GM13977 (cell line): ENCODE measurements at places on chromosomes 16 and 17.
A peak's percentile ranks its signal among the peaks of the same experiment; 100 is the strongest.

DNA sequence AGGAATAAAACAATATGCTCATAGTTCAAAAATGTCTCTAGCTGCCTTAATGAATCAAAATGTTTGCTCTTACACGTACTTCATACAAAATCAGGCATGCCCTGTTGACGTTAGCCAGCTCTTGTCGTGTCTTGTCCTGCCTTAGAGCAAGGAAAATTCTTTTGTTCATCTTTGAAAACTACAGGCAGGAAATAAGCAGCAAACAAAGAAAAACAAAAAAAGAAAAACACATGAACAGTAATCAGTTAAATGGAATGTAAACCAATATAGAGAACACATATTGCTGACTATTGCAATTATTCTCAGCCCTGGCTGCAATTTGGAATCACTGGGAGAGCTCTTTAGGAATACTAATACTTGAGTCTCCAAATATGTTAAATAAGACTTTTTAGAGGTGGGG, 1.7 kb downstream of the CAPNS2 start:
- DNase-seq: no peak

GRCh38 chr17:2898255-2898926, 102.2 kb downstream of the RAP1GAP2 start:
- no peak for DNase-seq

DNA sequence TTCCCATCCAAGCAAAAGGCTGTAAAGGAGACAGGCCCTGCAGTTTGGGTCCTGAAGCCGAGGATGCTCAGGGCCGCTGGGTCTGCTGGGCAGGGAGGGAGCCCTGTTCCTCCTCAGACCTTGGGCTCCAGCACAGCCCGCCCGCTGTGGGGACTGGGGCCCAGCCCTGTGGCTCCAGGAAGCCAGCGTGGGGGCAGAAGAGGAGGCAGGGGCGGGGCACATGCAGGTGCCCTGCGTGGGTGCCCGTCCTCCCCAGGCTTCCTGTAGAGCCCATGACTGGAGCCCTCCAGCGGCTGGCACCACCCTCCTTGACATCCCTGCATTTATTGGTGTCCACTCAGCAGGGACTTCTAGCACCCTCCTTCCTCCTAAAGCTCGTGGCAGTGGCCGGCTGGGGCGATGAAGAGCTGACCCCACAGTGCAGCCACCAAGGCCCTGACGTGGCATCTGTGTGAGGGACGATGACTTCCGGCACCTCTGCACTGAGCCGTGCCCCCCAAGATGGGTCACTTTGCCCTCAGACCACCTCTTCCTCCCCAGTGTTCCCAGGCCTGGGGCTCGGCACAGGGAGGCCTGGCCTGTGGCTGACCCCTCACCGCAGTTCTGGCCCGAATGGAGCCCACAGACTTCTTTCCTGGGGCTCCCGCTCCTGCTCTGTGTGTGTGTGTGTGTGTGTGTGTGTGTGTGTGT, 9.9 kb downstream of the PRSS27 start:
- DNase-seq: no peak

- peak; percentile 94 for DNase-seq
These were observed 410 bp upstream of the HOXB5 start for GRCh38 chr17:48593840-48594537.
